ENCODE measurements at places on chromosomes 2 and 18.

DNA sequence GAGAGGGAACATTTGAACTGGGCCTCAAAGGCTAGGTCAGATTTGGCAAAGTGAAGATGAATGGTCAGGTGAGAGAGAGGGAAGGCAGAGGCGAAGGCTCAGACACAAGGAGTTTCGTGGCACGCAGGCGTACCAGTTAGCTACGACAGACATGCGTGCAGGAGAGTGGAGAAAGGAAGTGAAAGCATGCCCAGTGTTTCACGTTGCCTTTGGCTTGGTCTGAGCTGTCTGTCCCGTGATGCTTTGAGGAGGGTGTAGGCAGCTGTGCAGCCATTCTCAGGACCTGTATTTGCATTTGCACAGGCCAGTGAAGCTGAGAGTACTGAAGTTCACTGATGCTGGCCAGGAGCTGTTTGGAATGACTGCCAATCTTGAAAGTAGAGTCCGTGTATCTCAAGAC, 69.5 kb downstream of the HNRNPLL start:
- no peak for DNase-seq

DNA sequence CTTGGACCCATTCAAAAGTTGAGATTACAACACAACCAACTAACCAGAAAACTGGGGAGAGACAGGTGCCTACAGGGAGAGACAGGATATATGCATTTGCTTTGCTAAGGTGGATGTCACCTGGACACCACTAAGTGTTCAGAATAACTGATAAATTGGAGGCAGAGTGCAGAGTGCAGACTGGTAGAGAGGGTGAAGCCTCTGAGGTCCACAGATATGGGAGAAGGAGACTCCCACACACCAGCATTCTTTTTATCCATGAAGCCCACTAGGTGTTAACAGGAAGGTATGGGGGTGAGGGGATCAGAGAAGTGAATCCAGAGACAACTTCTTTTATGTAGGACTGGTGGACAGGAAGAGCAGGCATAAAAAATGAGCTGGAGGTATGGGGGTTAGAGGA, 1310.0 kb upstream of the ZEB2 start:
- no peak for DNase-seq

DNA sequence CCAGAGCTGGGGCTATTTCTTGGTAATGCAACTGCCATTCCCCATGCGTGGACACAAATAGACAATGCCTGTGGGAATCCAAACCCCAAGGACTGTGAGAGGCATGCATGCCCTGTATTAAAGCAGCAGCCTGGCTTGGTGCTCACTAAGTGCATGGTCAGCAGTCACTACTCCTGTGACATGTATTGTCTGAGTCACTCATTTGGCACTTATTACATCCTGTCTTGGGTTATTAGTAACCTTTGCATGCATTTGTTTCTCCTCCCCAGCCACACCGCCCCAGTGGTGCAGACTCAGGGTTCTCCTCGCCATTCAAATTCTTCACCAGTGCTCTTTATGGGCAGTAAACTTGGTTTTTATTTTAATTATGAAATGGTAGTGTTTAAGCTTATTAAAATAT, 30.2 kb downstream of the PRKCE start:
- DNase-seq, result no peak

DNA sequence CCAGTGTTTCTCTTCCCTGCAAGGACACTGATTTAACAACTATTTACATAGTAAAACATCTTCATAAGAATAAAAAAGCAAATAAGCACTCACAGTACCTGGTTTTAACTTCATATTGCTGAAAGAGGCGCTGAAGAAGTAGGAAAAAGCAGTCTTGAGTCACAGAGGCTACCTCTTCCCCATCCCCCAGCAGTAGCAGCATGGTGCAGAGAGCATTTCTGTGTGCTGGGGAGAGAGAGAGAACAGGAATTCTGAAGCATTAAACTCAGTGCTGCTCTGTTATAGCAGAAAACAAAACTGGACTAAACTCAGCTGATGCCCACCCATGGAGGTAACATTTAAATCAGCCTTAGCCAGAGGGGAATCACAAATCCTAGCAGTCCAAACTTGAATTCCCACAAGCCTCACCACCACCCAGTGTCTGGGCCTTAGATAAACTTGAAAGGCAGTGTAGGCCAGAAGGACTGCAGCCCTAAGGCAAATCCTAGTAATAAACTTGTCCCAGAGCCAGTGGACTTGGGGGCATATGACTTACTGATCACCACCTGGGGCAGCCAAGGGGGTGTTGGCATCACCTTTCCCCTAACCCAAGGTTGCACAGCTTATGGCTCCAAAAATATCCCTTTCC, 321.8 kb upstream of the CWC22 start:
- DNase-seq, result no peak

DNA sequence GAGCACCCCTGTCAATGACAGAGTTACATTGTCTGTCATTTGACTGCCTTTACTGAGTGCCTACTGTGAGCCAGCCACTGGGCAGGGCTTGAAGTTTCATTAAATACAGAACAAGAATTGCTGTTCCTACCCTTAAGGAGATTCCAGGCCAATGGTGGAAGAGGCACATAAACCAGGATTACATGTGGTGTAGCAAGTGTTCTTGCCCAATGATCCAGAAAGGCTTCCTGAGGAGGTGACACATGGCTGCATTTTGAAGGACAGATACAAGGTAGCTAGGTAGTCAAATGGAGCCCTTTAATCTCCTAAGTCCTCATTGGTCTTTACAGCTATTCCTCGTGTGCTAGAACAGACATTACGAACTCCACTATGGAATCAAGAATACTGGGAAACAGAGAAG, 312.7 kb downstream of the ETAA1 start:
- DNase-seq, result no peak

GRCh38 chr2:215931256-215931903, 82.0 kb downstream of the MREG start:
- no peak for DNase-seq

DNA sequence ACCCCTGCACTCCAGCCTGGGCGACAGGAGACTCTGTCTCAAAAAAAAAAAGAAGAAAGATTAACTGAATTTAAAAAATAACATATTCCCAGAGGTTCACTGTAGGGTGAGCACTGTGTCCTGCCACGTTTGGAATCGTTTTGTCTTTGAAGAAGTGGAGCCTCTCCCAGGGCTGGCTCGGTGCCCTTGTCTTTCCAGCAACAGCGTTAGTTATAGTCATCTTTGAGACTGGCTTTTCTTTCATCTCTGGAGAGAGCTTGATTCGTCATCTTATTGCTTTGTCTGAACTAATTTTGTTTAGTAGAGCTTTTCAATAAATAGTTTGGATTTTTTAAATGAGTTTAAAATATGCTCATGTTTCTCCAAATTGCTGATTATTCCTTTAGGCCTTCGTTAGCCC, 50.5 kb downstream of the IMPA2 start:
- no peak for DNase-seq

DNA sequence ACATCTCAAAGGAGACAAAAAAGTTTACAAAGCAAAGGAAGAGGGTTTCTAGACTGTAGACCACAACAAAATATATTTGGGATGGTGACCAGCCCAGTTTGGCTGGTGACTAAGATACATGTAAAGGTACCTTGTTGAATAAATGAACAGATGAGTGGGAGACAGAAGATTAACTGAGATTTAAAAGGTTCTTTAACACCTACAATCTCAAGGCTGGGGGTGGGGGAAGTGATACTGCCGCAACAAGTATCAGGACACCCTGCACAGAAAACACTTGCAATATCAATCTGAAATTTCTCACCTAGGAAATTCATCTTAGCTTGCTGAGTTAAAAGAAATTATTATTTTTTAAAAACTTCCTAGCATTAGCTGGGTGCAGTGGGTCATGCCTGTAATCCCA, 8.3 kb downstream of the RNF149 start:
- DNase-seq, result no peak

GRCh38 chr2:149334156-149334555, 3.8 kb downstream of the LYPD6 start:
- no peak for DNase-seq

DNA sequence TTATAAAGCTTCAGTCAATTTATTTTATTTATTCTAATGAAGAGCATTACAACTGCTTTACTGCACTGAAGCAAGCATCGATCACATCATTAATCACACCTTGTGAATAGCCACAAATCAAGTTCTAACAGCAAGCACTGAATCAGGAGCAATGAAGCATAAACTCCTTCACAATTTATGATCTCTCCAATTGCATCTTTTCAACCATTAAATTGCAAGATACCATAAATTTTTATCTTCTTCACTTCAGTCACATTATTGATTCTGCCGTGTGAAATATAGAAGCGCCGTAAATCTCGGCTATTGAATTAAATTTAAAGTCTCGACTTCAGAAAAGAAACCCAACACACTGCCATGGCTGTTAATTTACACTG, 298.7 kb downstream of the CDCA7 start:
- no peak for DNase-seq

DNA sequence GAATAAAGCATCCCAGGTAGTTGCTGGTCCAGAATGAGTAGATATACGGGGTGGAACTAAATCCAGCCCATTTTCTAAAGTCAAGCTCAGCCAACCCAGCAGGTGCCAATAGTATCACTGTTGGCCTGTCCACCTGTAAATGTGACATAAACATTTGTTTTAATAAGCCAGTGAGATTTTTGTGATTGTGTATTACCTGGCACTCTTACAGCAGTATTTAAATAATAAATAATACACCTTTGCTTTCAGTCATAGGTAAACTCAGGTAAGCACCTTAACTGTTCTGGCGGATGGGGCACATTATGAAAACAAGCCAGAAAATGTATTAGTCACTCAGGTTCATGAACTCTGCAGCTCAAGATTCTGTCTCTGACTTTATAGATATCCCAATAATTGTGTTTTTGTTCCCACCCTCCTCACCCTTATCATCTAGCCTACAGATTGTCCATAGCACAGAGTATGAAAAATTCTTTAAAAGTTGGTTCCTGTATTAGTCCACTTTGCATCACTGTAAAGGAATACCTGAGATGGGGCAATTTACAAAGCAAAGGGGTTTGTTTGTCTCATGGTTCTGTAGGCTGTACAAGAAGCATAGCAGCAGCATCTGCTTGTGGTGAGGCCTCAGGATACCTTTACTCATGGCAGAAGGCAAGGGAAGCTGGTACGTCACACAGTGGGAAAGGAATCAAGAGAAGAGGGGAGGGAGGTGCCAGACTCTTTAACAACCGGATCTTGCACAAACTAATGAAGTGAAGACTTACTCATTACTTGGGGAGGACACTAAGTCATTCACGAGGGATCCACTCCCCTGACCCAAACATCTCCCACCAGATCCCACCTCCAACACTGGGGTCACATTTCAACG, 73.0 kb upstream of the CYRIA start:
- no peak for DNase-seq

DNA sequence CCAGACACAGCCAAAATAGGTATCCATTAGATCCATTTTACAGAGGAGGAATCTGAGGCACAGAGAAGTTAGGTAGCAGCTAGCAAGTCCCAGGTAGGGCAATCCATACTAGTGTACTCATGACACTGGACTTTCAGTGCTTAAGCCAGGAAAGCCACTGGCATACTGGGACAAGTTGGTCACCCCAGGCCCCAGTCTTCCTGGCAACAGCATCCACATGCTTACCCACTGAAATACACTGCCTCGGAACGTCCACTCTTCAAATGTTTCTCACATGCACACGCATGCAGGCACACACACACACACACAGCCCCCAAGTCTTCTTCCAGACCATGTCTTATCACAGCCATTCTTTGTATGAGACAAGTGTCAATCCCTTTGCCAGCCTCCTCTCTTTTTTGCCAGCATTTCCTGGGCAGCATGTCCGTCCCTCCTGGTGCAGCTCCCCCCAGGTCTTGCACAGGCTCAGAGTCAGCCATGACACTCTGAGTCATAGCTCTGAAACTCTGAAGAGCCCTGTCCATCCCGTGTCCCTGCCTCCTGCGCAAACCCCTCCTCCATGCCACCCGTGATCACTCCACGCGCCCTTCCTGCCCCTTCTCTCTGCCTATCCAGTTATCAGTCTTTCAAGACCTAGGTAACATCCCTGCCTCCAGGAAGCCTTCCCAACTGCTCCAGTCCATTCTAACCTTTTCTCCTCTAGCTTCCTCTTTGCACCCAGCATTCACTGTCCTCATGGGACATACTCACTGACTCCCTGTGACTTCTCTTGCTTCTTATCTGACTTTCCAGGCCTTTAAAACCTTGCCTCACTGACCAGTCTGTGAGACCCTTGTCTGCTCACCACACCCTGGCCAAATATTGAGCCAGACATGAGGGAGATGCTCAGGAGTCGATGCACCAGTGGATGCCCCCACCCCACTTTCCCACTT, 10.9 kb upstream of the TEX261 start:
- no peak for DNase-seq

GRCh38 chr2:69090820-69091219, 77.8 kb downstream of the ANTXR1 start:
- no peak for DNase-seq

GRCh38 chr2:125364984-125365265, 1291.0 kb upstream of the GYPC start:
- no peak for DNase-seq

DNA sequence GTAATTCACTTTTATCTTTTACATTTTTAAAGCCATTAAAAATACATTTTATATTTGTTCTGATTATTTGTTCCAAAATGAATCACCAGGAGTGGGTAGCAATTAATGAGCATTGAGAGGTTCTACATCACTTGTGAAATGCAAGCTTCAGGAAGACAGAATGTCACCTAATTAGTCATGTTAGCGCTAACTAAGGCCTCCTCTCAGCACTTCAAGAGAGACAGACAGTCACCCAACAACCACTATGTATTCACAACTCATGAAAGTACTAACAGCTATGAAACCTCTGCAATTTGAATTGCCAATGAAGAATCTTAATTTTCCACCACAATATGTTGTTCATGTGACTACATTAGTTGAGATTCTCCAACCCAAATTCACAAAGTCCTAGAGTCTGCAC, 611.0 kb downstream of the KCNJ3 start:
- DNase-seq, result no peak

GRCh38 chr2:124343827-124344498, 318.9 kb downstream of the CNTNAP5 start:
- no peak for DNase-seq

DNA sequence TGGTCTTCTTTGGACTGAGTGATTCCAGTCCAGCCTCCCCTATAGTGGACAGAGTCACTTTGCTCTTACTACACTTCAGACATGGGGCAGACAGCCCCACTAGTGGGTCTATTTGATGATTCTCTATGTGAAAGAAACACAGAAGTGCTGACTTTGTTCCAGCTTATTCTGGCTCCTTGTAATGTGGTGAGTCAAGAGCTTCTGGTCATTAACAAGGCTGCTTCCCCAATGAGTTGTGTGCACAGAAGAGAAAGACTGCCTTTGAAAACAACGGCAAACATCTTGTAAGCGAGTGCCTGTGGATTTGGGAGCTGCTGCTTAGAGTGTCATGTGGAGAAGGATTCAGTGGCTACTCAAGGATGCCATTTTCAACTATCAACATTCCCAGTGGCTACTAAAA, 39.1 kb downstream of the RMC1 start:
- no peak for DNase-seq

DNA sequence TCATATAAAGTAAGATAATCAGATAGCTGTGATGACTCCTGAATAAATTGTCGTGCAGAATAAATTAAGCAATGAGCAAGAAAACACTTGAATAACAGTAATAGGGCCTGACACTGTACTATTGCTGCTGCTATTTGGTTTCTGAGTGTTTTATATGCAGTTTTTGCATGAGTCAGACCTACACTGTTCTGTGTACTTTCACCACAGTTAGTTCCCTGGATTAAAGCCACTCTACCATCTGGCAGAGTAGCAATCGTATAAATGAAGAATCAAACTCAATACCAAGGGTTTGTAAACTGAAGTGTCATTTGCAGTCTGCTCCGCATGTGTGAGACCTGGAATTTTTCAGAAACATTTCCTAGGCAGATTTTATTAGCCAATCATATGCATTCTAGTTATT, 398.6 kb upstream of the CDH7 start:
- DNase-seq, result no peak
